ENCODE measurements at places on chromosomes 3 and 15.

- DNase-seq: no peak
Observed at GRCh38 chr15:90043530-90044010, 42.4 kb downstream of the ZNF710 start.

DNA sequence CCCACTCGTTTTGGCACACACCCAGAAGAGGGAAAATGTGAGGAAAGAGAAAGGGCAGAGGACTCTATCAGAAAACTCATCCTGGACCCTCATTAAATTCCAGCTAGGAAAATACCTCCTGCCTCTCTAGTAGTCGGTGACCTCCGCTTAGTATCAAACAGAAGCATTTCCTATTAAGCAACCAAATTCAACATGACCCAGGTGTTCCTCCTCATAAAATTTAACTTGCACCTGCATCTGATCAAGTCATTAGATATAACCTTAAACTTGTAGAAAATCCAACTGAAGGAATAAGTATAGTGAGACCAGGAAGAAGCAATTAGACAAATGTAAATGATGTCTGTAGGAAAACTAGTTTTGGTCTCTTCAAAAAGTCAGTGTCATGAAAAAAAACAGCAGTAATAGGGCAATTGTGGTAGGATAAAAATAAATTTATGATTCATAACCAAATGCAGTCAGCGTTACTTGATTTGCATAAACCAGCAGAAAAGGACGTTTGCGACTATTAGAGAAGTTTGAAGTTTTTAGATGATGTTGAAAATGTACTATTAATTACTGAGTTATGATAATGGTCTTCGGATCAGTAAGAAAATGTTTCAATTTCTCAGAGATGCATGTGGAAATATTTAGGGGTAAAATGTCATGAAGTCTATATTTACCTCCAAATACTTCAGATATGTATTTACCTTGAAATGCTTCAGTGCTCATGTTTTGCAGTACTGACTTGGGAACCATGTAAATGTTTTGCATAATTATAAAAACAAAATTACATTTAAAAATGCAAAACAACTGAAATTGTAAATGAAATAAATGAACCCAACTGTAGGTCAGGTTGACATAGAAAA, 44.6 kb downstream of the LDHAL6B start:
- no peak for DNase-seq

GRCh38 chr3:111541391-111541790, 606 bp upstream of the CD96 start:
- DNase-seq: no peak

- DNase-seq: no peak
Observed at GRCh38 chr3:160106905-160107861, 118.0 kb upstream of the C3orf80 start.

DNA sequence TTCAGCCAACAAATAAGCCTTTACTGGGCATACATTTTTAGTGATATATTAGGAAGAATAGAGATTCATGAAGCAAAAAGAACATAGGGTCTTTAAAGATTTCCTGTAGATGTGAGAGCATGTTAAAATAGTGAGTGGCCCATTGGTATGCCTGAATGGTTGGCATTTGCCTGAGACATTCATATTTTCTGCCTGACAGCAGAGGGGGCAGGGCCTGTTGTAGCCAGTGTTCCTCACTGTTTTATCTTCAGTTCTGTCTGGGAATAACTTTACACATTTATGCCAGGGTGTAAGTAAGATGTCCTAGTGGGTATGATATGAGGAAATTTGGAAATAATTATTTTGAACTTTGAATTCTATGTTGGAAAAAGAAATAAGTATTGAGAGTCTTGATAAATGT, 704.7 kb upstream of the ARPP21 start:
- DNase-seq: no peak

DNA sequence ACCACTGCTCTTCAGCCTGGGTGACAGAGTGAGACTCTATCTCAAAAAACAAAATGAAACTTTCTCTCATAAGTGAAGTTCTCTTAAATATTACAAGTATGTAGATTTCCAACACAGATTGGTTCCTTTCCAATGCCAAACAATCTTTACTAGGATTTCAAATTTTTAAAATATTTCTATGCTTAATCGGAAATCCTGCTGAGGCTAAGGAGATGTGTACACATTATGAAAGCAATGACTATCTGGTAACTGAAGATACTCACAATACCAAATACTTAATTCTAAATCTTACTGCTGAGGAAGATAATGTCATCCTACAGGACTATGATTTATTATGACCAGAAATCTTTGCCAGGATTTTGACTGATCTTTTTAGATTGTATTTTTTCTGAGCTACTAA, 255.6 kb upstream of the ZNF717 start:
- no peak for DNase-seq

DNA sequence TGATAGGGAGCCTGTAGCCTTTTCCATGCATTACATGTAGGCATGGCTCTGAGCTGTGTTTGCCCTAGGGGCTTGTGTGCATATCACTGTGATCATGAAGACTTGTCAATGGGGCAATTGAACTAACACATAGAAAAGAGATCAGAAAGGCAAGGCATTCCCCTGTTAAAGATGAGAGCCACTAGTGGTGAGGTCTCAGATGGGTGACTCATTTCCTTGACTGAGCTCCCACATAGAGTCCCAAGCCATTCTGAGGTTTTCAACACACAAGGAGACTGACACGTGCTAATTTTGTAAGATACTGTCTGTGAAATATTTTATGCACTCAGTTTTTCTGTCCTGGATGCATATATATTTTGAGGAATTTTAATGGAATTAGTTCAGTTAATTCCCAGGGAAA, 53.8 kb downstream of the SAMMSON start:
- DNase-seq: no peak

- no peak for DNase-seq
Observed at GRCh38 chr3:129607391-129608068, 1.1 kb upstream of the PLXND1 start.

DNA sequence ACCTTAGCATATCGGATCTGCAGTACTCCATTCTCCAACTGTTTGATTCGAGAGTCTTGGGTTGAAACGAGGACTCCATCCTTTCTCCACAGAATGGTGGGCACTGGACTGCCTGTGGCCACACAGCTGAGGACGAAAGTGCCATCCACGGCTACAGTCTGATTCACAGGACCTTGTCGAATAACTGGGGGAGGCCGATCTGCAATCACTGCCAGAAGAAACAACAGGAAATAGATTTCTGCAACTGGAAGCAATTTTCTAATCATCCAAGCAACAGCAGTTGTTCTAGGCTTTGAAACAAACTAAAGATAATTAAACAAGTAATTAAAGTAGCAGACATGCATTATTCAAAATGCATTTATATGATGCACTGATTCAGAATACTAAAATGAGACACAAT, 1097.7 kb downstream of the ROBO1 start:
- no peak for DNase-seq

DNA sequence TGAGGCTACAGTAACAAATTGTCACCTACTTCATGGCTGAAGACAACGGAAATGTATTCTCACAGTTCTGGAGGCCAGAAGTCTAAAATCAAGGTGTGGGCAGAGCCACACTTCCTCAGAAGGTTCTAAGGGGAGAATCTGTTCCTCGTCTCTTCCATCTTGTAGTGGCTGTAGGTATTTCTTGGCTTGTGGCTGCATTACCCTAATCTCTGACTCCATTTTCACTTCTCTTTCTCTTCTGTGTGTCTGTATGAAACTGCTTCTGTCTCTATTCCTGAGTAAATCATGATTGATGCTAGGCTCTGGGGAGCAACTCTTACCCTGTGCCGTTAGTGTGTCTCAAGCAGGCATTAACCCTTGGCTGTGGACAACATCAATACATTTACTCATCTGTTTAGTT, 164.7 kb downstream of the SQOR start:
- no peak for DNase-seq

DNA sequence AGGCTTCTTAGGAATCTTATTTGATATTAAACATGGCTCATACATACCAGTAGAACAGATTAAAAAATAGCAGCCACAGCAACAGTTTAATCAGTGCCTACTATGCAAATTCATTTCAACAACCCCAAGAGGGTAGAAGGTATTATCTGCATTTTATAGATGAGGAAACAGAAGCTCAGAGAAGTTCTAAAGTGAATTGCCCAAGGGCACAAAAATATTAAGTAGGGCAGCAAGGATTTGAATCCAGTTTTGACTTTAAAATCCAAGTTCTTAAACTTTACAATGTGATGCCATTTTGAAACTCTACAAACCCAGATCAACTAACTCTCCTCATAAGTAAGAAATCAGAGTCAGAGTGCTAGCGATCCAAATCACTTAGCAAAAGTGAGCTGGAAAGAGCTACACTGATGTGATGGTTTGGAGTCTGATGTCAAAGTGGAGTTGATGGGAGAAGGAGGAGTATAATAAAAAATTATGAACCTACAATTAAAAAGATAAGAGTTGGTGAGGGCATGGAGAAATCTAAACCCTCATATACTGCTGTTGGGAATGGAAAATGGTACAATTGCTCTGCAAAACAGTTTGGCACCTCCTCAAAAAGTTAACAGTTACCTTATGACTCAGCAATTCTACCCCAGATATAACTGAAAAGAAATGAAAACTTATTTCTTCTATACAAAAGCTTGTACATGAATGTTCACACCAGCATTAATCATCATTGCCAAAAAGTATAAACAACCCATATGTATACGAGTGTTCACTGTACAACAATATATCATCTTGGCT, 51.0 kb upstream of the PLXND1 start:
- DNase-seq: no peak

GRCh38 chr15:94858449-94858848, 627.1 kb downstream of the MCTP2 start:
- no peak for DNase-seq

DNA sequence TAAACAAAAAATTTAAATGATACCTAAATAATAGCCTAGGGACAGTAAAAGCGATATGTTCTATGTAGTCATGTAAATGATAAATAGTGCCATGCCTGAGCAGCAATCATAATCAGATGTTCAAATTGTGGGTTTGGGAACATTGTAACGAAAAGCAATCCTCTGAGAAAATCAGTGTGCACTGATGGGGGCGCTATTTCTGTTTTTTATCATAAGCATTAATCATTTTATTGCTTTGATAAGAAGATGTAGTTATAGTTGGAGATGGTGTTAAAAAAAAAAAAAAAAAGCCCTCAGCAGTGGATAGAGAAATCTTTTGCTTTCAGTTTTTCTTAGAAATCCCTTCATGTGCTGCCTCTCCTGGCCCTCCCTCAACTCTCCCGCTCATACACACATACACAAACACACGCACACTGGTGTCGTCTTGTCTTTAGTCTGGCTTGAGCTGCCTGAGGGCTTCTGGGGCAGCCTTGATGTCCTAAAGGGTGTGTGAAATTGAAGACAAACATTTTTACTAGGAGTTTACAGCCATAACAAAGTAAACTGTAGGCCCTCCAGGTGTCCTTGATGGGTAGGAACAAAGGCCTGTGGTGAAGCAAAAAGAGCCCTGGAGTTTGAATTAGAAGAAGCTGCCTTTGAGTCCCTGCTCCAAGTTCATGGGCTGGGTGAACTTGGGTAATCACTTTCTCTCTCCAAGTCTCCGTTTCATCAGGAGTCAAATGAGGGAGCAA, 428.1 kb downstream of the SOX2 start:
- no peak for DNase-seq

GRCh38 chr3:88311826-88312225, 162.1 kb downstream of the C3orf38 start:
- no peak for DNase-seq

DNA sequence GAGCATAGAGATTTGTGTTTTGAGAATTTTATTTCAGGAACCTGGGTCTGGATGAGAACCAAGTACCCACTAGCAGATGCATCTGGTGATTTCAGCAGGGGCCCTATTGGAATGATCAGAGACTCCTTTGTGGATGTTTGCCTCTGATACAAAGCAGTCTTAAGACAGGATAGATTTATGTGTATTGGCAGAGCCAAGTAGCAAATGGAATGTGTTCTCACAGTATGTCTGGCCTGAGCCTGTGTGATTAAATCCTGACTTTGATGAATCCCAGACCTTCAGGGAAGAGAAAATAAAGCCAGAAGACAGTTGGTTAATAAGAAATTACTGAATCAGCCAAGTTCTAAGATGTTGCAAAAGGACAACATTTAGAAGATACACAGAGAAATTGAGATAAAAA, 755.5 kb upstream of the SEMA6D start:
- no peak for DNase-seq

DNA sequence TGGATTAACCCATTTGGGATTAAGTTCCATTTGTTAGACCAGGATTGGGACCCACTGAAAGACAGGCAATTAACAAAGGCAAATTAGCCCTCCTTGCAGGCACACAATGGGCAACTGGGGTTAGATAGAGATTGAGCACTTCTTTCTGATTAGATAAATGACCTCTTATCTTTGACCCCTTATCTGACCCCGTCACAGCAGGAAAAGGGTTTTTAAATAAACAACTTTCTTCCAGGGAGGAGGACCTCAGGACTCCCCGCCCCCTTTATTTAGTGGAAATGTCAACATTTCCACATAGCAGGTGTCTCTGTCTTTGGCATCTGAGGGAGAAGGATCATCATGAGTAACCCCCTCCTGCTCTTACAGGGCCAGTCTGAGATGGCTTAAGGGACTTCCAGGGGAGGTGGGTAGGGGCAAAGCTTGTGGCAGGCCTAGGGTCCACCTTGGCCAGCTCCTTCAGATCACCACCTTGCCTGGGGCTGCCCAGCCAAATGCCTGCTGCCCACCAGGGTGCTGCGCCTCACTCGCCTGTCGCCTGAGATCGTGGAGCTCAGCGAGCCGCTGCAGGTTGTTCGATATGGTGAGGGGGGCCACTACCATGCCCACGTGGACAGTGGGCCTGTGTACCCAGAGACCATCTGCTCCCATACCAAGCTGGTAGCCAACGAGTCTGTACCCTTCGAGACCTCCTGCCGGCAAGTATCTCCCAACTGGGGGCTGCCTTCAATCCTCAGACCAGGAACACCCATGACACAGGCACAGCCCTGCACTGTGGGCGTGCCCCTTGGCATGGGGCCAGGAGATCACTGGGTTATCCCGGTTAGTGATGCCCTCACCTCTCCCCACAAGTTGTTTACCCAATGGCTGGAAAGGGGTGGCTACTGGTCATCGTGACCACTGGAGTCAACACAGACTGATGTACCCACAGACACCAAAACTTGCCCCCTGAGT, 2.6 kb upstream of the WDR6 start:
- no peak for DNase-seq

DNA sequence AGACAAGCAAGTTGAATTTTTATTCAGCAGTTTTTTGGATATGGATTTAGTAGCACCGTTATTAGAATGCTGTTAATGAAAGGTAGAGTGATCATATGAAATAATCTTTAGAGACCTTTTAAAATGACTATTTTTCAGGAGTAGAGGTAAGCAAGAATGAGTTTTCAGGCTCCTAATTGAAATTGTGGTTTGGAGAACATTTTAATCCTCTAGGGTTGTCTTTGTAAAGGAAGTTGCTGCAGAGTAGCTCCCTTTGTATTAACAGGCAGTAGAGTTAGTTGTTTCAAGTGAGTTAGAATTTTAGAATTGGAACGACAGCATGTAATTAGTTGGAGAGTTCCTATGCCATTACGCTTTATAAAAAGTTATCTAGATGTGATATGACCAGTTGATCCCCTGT, 27.2 kb upstream of the EDEM1 start:
- DNase-seq: no peak

GRCh38 chr3:13110678-13111116, 37.5 kb upstream of the IQSEC1 start:
- DNase-seq: peak; percentile 19

GRCh38 chr3:14764331-14765059, 54.3 kb upstream of the FGD5 start:
- DNase-seq: no peak

GRCh38 chr3:36796881-36797280, 32.5 kb upstream of the DCLK3 start:
- no peak for DNase-seq

Measured in naive thymus-derived CD8-positive, alpha-beta T cell (primary cell).